ENCODE measurements at places on chromosomes 1 and 21. TPM values are rescaled to one million over a fixed set of nuclear protein-coding genes. Genes with fewer than 3 reads are reported as not detected.

The MMP23B gene
- 50.2 TPM for total RNA-seq

The SPRR1A gene
- total RNA-seq = not detected

The LIPI gene
- total RNA-seq = not detected

The CYP4A11 gene
- total RNA-seq = not detected

The CLCA1 gene
- total RNA-seq = 0.55 TPM

The C1orf94 gene
- 17.9 TPM for total RNA-seq

The TMCC2 gene
- 12.1 TPM for total RNA-seq

The GPATCH3 gene
- 18.9 TPM for total RNA-seq

The LCE6A gene
- total RNA-seq = not detected

The GBP2 gene
- 35.2 TPM for total RNA-seq

The PTCH2 gene
- total RNA-seq = 36.8 TPM

The ECM1 gene
- 4.6 TPM for total RNA-seq

The RPS6KC1 gene
- 60.2 TPM for total RNA-seq
